Stimulated activated CD4-positive, alpha-beta T cell treated with anti-CD3 and anti-CD28 coated beads, Interleukin-12 subunit alpha, Interleukin-12 subunit beta, amount 100 ng/mL, for 48 hours (primary cell): ENCODE measurements at places on chromosomes 12 and 14.

DNA sequence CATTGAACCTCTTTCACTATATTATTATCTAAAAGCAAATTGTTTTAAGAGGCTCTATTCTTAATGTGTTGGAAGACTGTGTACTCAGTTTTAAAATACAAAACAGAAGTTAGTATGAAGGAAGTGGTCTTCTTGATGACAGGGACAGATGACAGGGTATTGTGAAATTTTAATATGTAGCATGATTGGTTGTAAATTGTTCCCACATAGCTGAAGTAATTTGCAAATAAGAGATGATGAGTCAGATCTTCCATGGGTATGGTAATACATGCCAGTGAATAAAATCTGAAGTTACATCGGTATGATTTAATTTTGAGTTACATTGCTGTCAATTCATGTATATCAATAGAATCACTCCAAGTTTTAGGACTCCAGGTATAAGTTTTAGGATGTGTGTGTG, 454.8 kb downstream of the AEBP2 start:
- no peak for DNase-seq

DNA sequence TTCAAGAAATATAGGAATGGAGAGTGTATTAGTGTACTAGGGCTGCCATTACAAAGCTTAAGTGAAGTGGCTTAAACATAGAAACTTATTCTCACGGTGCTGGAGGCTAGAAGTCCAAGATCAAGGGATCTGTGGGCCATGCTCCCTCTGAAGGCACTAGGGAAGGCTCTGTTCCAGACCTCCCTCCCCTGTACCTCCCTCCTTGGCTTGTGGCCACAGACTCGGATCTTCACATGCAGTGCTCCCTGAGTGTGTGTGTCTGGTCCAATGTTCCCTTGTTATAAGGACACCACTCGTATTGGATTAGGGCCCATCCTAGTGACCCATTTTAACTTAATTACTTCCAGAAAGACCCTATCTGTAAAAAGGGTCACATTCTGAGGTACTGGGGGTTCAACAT, 225.6 kb downstream of the VRK1 start:
- DNase-seq: no peak

- no peak for DNase-seq
Observed at GRCh38 chr12:70122804-70123203, 120.4 kb upstream of the CNOT2 start.

DNA sequence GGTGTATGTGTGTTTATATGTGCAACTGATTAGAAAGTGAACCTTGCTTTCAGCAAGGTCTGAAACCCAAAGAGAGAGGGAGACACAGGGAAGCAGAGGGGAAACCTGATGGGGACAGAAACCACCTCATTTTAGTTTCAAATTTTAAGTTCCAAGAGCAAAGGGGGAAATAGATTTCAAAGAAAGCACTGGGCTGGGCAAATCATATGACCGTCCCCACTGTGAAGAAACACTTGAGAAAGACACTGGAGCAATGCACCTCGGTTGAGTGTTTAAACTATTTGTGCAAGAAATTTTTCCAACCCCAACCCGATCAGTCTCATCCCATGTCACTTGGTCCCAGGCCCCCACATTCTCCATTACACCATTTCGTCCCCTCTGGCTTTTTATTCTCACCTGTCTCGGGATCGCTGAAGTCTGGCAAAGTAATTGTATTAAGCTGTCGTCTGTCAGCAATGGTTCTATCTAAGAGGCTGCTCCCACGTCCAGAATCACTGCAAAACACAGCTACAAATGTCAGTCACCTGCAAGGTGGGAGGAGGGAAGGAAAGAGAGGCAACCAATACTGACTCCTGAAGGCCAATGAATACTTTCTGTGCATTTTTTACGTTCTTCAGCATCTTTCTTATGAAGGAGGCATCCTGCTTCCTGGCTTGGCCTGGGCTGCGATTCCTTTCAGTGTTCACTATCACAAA, 205.7 kb downstream of the TTC7B start:
- no peak for DNase-seq

DNA sequence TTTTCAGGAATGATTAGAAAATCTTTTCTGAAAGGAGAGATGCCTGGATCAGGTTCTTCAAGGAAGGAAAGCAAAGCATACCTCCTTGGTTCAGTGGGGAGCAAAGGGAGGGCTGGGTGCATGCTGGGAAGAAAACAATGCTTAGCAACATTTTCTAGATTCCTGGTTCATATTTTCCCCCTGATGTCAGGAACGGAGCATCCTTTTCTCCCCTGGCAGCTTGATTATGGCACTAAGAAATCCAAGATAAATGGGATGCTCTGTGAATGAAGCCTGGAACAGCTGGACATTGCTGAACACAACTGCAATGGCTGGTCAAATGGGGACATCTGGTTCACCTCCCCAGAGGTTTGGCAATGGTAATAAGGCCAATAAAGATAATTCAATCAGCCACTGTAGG, 50.9 kb downstream of the KCNA5 start:
- no peak for DNase-seq

DNA sequence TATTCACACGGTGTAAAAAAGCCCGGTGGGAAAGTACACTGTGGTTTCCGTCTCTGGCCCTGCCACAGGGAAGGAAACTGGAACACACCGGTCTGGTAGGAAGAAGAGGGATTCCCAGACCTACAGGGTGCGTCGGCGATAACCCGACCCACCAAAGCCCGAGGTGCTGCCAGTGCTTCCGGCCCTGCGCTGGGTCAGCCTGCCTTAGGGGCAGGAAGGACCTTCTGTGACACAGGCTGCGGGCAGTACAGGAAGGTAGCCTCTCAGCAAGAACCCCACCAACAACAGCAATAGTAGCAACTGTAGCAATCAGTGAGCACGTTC, 169.5 kb upstream of the FKBP4 start:
- no peak for DNase-seq

DNA sequence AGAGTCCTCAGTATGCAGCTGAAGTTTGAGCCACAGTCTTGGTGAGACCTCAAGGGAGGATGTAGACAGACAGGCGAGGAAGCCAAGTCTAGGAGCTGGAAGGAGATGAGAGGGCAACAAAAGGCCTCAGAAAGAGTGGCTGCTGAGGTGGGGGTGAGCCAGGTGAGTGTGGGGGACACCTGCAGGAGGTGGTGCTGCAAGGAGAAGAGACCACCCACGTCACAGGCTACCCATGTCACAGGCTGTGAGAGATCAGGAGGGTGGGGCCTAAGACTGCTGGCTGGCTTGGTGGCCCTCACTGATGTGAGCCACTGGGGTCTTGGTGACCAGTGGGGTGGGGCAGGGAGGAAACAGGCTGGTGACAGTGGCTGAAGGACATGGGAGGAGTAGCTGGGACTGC, 97.3 kb downstream of the KIF26A start:
- DNase-seq: no peak

GRCh38 chr12:46461907-46462640, 89.5 kb upstream of the SLC38A2 start:
- no peak for DNase-seq

DNA sequence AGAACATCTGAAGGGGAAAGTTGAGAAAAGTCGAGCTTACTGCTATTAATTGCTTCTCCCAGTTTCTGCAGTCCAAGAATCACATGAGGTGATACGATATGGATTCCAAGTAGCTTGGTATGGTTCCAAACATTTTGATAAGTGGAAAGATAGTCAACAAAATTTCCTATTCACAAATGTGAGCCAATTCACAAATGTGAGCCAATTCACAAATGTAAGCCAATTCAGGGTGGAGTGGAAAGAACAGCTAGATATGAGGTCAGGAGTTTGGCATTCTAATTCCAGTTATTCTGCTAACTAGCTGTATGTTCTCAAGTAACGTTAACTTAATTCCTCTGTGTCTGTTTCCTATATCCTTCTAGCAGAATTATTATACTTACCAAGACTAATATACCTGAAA, 37.6 kb upstream of the DHRS4 start:
- DNase-seq: no peak

DNA sequence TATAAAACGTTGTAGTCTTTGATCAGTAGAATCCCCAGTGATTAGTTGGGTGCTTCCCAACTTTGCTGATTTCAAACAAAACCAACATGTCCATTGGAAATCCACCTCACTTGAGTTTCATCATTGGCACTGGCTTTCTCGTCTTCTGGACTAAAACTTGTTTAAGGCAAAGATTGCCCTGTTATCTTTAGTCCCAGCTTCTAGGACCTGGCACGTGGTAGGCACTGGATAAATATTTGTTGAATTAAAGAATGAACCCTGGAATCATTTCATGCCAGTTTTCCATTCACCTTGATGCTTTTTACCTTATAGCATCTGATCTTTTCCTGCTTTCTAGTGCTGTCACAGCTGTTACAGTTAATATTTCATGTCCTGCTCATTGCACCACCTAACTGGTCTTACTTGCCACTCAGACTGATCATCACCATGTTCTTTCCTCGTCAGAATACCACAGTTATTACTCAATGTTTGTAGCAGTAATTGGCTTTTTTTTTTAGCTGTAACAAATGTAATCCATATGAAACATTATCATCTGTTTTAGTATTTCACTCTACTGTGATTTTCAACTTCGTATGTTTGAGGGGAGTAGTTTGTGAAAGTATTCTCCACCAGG, 7.3 kb upstream of the C12orf50 start:
- DNase-seq: no peak

DNA sequence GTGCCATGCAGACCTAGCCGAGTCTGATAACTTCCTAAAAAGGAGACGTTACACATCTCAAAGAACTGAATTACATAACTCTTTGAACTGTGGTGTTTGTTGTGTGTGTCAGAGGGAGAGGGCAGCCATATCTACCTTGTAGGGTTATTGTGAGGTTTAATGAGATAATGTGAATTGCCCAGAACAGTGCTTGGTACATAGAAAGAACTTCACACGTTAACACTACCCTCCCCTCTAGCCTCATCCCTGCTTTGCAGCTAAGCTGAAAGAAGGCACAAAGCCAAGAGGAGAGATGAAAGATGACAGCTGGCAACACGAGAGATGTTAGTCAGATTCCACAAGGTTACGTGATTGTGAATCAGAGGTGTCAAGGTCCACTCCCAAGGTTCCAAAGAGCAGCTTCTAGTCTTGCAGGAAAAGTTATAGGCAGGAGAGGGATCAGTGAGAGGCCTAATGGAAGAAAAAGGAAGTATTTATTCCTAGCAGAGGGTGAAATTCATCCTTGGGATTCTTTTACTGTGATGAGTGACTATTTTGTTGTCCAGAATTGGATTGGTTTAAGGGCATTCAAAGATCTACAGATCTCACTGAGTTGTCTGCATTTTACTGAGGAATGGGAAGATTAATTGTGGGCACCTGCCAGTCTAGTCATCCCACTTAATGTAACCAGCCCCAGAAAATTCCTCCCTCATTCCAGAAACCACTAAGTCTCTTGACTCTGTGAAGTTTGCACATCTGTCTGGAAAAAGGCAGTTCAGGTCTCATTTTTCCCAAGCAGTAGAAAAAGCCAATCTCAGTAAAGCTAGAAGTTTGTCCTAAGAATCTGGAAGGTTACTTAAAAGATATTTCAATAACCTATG, 25.9 kb upstream of the WNK1 start:
- DNase-seq: no peak

DNA sequence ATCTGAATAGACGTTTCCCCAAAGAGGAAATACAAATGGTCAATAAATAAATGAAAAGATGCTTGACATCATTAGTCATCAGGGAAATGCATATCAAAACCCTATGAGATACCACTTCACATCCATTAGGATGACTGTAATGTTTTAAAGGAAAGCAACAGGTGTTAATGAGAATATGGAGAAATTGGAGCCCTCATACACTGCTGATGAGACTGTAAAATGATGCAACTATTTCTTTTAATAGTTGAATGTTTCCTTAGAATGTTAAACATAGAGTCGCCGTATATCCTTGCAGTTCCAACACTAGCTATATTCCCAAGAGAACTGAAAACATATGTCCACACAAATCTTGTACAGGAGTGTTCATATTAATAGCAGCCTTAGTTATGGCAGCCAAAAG, 133.2 kb downstream of the SLC38A4 start:
- DNase-seq: no peak

GRCh38 chr12:52521568-52522266, 1.5 kb upstream of the KRT5 start:
- no peak for DNase-seq

- DNase-seq: no peak
Observed at GRCh38 chr12:113228394-113229028, 7.2 kb downstream of the TPCN1 start.
